ENCODE measurements at places on chromosomes 2 and 18.

DNA sequence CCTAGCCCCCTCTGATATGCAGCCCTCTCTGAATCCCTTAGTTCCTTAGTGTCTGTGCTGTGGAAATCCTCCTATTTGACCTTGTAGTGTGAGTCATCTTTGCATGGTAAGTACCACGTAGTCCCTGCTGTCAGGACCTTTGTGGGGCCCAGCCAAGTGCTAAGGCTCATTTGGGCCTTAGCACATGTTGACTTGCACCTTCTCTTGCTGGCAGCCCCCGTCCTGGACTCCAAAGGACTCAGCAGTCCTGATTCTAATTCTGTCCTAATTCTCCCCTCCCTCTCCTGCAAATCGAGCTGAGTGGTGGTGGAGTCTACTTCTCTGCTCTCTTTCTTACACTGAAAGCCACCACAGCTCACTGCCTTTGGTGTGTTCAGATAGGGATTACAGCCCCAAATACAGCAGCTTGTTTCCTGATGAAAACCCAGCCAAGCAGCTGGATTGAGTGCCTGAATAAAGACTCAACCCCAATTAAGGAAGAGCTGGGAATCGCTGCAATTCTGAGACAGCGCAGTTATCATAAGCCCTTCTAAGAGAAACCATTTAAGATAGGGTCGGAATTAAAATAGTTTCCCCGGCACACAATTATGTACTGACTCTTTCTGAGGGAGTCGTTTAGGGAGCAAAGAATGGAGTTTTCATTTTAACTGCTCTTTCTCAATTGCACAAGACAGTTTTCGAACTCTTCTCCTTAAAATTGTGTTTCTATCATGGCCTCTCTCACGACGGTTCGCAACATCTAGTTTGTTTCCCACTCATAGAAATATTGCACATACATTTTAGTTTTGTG lies 215.6 kb upstream of the TNP1 start:
- peak; percentile 50 for DNase-seq

GRCh38 chr2:102241616-102242305 lies 54.9 kb downstream of the IL1RL2 start:
- peak; percentile 47 for DNase-seq

DNA sequence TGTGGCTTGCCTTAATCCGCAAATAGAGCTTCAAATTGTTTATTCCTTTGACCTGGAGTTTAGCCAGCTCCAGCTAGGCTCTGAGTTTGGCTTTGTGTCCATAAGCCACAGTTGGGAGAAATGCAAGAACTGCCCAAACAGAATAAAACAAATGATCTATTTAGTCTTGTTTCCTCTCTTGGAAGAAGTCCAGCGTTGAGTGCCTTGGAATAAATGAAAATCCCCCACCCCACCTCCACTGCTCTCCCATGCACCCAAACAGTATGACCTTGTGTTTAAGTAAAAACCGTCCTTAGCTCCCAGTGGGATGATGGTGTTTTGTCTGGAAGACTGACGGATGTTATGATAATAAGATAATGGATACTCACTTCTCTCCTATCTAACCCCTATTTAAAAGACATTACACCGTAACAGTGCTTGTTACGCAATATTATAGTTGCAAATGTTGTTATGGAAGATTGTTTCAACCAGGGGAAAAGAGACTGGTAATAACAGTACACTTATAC lies 3.2 kb upstream of the SERPINE2 start:
- no peak for DNase-seq

DNA sequence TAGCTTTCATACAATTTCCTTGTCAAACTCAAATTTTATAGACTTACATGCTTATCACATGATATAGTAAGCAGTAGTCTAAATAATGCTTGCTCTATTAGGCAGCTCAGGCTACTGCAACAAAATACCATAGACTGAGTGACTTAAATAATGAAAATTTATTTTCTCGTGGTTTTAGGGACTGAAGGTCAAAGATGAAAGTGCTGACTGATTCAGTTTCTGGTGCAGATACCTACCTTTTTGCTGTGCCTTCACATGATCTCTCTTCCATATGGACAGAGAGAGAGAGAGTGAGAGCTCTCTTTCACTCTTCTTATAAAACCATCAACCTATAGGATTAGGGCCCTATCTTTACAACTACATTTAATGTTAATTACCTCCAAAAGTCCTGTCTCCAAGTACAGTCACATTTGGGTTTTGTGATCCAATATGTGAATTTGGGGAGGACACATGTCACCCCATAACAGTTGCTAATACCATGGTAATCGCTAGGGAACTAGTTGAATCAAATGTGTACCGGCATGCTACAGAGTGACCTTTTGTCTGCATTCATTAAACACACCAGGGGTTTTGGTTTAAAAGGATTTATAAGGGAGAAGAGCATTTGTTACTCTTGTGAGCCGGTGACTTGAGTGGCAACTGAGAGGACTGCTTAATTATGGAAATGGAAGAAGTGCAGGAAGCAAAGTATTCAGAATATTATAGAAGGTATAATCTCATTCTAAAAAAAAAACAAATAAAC lies 723.4 kb upstream of the LRRTM4 start:
- DNase-seq, result no peak
